ENCODE measurements at places on chromosomes 12 and 14.
A peak's percentile ranks its signal among the peaks of the same experiment; 100 is the strongest.

- no peak for DNase-seq
Observed at GRCh38 chr14:100476012-100476822, 111.0 kb downstream of the BEGAIN start.

DNA sequence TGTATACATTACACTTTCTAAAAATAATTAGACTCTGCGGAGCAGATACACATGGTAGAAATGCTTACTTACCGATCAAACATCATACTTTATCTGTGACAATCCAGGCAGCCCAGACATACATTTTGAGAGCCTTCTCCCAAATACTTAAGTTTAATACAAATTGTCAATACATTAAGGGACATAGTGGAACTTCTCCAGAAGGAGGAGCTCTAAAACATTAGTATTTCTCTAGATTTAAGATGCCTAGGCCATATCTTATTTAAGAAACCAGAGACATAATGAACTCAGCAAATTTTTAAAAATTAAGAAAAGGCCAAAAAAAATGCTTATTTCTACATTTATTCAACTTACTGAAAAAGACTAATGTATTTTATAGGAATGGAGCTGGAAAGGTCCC is 16.1 kb downstream of the ACSM4 start:
- peak; percentile 52 for DNase-seq

GRCh38 chr14:93301821-93302447 is 30.9 kb downstream of the BTBD7 start:
- no peak for DNase-seq

DNA sequence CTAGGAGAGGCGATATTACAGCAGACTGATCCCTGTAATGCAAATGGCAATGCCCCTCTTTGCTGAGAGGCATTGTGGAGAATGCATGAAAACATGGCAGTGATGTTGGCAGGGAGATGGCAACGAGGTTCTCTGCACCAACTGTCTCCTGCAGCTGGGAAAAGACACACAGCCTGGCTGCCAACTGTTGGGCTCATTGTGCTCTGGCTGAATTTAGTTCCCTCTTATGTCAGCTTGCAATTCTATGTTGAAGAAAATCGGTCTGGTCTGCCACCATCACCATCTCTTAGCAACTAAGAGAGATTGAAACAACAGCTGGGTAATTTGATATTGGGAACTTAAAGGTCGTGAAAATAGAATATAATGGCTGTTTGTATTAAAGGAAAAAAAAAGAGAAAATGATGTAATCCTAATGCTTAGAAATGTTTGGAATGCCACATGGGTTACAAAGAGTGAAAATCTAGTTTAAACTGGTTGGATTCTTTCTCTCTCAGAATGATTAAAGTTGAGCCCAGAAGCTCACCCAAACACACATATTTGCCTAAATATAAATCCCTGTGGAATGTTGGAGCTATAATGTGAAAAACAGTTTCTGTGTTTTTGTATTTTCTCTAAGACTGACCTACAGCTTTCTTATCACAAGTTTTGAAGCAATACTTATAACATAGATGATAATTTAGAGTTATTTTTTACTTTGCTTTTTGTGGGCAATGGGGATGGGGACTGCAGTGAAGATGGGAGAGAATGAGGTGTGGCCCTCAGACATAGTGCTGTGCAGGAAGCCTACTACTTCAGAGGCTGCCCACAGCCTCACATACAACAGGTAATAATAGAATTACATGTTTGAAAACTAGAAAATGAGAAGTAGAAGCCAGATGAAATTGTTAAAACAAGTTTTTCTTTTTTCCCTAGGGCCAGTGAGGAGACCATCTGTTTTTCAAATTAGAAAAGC is 143.7 kb downstream of the AKAP6 start:
- no peak for DNase-seq

GRCh38 chr14:21894003-21894897 is 220.6 kb upstream of the OR4E1 start:
- DNase-seq = peak; percentile 74

- DNase-seq = no peak
Observed at GRCh38 chr12:124428792-124429281, 133.9 kb downstream of the RFLNA start.

- peak; percentile 3 for DNase-seq
Observed at GRCh38 chr12:41011939-41012338, 176.2 kb upstream of the PDZRN4 start.

DNA sequence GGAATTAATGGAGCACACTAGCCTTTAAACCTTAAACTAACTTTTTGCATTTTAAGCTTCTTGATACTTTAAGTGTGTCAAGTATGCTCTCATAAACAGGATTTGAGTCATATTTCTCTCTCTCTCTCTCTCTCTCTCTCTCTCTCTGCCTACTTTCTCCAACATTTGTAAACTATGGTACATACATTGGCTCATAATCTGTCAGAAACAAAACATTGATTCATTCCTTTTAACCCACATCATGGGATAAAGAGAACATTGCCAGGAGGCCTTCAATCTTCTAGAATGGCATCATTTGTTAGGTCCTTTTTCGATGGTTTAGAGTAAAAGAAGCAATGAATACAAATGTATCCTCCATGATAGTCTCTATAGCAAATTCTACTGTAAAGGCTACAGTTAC is 81.6 kb upstream of the RERGL start:
- no peak for DNase-seq

DNA sequence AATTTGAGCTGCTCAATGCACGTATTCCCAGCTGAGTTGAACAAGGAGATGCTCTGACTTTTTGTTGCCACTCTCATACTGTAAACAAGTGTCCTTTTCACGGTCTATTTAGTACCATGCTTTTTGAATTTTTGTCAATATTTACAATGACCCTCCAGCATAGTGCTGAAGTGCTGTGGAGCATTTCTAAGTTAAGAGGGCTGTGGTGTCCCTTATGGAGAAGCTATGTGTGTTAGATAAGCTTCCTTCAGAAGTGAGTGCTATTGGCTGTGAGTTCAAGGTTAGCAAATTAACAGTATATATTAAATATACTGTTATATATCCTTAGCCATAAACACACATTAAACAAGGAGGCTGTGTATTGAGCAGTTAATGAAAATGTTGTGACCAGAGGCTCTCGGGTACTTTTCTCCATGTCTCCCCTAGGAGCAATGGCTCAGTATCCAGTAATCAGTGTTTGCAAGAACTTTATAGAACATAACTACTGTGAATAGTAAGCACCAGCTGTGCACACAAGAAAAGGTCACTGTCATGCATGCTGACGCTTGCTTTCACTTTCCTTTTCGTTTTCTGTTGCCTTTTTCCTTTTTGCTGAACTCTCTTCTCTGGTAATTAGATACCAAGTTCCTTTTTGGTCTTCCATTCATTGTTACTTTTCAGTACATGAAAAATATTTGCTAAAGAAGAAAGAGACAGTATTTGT is 187.2 kb upstream of the NEDD1 start:
- DNase-seq = peak; percentile 52

GRCh38 chr12:105921872-105922669 is 216.7 kb downstream of the NUAK1 start:
- no peak for DNase-seq

DNA sequence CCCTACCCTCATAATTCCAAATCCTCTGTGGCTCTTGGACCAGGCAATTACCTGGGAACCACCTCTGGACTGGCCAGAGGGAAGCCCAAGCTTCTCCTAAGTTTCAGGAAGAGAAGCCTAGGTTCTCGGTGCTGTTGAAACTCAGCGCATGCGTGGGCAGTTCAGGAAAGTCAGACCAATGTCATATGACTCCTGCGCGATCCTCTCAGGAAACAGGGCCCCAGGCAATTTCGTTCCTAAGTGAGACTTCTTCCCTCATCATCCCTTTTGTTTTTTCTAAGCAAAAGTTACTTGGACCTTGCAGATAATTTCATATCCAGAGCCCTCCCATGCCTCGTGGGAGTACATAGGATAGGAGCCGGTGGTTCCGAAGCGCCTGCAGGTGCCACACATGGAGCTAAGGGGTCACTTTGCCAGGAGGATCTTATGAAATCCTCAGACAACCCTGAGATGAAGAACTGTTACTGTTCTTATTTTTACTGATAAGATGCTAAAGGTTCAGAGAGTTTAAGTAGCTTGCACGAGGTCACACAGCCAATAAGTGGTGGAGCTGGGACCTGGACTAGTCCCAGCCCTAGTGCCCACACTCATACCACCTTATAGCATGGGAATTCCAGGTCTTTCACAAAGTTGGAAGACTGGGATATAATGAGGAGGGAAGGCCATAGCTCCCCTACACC is 168.2 kb downstream of the ZFP36L1 start:
- DNase-seq = no peak

DNA sequence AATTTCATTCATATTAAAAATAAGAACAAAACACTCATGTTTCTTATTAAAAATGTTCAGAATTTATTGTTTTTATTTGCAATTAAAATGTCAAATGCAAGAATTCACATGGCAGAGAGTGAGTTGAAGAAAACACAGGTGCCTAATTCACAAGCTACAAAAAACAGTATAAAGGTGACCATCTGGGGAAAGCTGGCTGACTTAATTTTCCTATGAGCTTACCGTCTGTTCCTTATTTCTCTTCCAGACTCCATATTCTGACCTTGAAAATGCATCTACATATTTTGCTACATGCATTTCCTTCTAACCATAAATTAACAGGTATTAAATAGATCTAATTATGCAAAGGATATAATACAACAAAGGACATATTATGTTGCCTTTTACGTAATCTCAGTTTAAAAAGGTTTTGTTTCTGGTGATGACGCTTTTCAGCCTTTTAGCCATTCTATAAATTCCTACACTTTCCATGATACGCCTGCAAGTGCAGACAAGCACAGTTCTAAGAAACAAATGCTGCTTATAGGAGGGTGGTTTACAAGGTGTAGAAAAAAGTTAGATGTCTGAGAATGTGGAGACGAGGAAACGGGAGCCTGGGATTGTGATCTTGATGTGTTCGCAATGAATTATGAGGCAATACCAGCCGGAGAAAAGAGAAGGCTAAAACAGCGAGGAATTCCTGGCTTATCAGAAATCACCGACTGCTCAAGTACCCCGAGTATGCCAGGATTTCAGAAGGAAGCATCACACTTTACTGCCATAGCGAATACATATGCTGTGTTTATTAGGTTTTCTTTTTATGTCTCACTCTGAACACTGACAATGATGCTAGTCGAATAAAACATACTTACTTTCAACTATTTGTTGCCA is 24.6 kb downstream of the LIN7A start:
- no peak for DNase-seq

DNA sequence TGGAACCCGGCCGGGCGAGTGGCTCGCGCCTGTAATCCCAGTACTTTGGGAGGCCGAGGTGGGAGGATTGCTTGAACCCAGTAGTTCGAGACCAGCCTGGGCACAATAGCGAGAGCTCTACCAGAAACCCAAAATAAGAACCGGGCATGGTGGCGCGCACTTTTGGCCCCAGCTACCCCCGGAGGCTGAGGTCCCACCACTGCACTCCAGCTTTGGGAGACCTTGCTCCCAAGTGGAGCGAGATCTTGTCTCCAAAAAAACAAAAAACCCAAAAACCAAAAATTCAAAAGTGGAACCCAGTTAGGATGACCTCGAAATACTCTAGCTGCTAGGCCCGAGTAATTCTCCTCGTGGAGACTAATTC is 769 bp upstream of the VTI1B start:
- peak; percentile 20 for DNase-seq

- no peak for DNase-seq
Observed at GRCh38 chr14:20848955-20849570, 42.1 kb upstream of the RNASE3 start.

GRCh38 chr14:53613404-53614253 is 343.0 kb downstream of the BMP4 start:
- no peak for DNase-seq

GRCh38 chr14:80549141-80549540 is 337.8 kb upstream of the DIO2 start:
- no peak for DNase-seq

DNA sequence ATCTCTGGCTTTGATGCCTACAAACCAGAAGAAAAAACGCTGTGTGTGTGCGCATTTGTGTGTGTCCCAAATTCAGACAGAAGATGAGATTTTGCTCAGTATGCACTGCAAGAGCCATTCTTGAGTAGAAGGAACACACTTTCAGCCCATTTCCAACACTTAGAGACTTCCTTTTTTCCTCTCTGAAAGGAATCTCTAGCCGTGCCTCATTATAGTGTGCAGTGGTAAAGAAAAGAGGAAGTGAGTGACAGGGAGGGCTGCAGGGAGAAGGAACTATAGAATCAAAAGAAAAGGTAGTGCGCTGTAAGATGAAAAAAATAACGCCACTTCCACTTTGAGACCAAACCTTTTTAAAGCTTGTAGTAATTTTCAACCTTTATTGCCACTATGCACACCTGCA is 1400.9 kb upstream of the FLRT2 start:
- peak; percentile 75 for DNase-seq

GRCh38 chr14:76772300-76773187 is 11.3 kb downstream of the VASH1 start:
- peak; percentile 29 for DNase-seq

GRCh38 chr14:99685151-99685591 is 1.1 kb downstream of the CYP46A1 start:
- DNase-seq = no peak

DNA sequence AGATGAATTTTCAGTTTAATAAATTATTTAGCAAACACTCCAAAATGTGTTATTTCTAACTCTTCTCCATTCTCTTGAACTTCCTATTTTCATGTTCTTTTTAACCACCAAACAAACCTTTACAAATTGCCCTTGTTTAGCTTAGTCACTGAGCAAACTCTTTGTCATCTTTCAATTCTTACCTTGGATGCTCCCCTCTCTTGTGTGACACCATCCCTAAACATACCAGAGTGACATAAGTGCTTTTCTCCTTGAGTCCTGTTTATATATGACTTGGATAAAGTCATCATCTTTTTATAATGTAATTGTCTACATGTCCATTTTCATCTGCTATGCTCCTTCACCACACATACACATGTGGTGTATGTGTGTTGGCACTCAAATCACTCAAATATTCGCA is 3.4 kb upstream of the TMEM19 start:
- no peak for DNase-seq

DNA sequence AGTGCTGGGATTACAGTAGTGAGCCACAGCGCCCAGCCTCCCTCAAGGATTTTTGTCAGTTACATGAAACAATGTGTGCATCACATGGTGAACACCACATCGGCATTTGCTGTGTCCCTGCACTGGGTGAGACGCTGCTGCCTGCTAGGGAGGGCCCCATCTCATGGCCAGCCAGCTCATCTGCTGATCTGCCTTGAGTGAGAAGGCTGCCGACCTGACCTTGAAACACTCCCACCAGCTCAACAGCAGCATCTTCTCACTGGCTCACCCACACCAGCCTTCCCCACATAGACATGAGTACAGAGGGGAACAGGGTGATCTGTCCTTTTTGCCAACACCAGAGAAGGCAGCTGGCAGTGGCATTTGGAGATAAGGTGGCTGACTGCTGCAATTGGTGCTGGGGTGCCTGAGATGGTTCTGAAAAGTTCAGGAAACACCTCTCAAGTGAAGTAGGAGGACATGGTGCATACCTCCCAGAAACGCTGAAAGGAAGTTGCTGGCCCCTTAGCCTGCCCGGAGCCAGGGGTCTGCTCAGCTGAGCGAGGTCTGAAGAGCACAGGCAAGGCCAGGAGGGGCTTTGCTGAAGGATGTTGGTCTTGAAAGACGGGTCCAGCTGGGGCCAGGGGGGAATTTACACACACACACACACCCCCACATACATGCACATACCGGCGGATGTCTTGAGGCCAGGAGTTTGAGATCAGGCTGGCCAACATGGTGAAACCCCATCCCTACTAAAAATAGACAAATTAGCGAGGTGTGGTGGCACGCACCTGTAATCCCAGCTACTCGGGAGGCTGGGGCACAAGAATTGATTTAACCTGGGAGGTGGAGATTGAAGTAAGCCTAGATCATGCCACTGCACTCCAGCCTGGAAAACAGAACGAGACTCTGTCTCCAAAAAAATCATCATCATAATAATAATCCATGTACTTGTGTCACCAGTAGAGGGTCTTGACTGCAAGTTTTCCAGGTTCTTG is 14.3 kb upstream of the PPP1R13B start:
- peak; percentile 56 for DNase-seq

Data from hematopoietic multipotent progenitor cell treated with erythropoietin and hydrocortisone succinate and interleukin-3 and kit ligand, for 4 days (in vitro differentiated cells).